ENCODE measurements at places on chromosomes 1 and 21.

DNA sequence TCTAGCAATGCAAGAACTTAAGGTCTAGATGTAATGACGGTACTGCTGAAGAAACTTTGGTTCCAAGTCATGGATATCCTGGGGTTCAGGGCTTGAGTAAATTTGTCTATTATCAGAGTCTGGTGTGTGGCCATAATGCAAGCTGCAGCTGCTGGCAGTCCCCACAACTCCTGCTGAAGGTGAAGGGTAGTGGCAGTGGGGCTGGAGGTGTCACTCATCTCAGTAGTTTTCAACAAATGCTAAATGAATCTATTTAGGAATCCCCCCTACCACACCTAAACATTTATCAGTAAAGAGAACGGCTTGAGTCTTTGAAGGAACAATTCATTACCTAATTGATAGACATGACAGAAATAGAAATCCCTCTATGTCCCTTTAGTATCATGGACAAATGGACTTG is 99.2 kb upstream of the GNG4 start:
- DNase-seq = no peak

GRCh38 chr1:111191496-111191895 is 8.9 kb downstream of the DENND2D start:
- DNase-seq = no peak

DNA sequence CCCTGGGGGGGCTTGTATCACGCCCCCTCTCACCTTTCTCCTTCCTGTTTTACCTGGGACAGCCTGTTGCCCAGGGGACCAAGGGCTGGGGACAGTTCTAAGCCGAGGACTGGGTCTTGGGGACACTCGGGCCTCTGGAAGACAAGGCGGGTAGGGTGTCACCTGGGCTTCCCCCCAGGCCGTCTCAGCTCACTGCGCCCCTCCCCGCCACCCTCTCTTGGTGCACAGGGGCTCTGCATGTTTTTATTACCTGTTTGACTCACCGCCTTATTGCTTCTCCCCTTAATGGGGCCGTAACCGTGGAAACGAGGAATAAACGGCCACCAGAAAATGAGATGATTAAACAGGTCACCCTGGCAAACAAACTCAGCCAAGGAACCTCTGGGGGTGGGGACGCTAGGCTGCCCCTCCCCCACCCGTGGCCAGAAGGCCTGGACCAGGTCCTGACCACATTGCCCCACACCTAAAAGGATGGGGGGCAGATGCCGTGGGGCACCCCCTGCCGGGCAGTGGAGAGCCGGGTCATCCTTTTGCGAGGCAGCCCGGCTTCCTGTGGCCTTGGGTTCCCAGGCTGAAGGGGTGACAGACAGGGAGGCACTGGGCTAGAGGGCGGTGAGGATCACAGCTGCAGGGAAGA is 109.9 kb downstream of the CASZ1 start:
- no peak for DNase-seq

GRCh38 chr1:35223084-35223630 is 30.2 kb upstream of the SFPQ start:
- DNase-seq = no peak

- no peak for DNase-seq
Observed at GRCh38 chr1:58882322-58882948, 98.6 kb upstream of the JUN start.

GRCh38 chr21:46457801-46458314 is 833 bp upstream of the DIP2A start:
- DNase-seq = no peak

GRCh38 chr1:236458996-236459395 is 64.8 kb upstream of the LGALS8 start:
- DNase-seq = no peak
